ENCODE measurements at places on chromosomes 1 and 21. TPM values are rescaled to one million over a fixed set of nuclear protein-coding genes. Genes with fewer than 3 reads are reported as not detected.
A peak's percentile ranks its signal among the peaks of the same experiment; 100 is the strongest.

DNA sequence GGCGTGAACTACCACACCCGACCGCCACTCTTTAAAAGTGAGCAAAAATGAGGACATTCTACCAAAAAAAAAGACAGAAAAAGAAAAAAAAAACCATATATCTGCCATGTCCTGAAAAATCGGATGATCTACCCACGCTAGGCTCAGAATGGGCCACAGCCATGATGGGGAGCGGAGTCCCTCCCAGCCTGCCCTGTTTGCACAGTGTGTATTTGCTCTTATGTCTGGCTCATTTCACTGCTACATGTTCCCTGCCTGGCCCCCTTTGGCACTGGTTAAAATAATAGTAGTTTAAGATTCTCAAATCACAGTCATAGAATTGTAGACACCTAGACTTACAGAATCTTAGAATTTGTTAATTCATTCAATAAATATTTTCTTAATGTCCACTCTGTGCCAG is 121.9 kb downstream of the PTPRU start:
- no peak for DNase-seq

GRCh38 chr1:17005365-17005740 is 6.4 kb downstream of the ATP13A2 start:
- no peak for DNase-seq

DNA sequence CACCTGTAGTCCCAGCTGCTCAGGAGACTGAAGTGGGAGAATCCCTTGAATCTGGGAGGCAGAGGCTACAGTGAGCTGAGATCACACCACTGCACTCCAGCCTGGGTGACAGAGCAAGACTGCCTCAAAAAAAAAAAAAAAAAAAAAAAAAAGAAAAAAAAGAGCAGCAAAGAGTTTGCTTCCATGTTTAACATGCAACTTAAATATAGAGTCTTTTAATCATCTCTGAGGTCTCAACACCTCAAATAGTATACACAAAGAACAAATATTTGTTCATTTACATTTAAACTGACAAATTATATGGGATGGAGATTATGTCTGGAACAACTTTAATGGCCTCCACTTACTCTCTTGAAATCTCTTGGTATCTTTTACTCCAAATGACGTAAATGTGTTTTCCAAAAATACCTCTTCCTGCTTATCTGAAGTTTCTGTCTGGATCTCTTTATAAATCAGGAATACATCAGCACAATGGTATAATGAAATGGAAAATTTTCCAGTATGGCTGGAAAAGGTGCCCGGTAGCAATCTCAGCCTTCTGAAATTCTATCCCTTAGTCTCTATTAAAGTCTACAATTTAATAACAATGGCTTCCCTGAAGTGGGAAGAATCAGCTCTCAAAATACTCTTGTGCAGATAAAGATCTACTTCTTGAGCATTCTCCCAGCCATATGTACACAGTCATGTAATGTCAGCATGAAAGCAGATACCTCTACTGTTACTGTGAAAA is 258.5 kb downstream of the OMA1 start:
- no peak for DNase-seq

GRCh38 chr21:43764576-43765495 is 11.3 kb downstream of the CSTB start:
- no peak for DNase-seq

- DNase-seq = no peak
These were observed 7.1 kb upstream of the CD34 start for GRCh38 chr1:207918011-207918410.

DNA sequence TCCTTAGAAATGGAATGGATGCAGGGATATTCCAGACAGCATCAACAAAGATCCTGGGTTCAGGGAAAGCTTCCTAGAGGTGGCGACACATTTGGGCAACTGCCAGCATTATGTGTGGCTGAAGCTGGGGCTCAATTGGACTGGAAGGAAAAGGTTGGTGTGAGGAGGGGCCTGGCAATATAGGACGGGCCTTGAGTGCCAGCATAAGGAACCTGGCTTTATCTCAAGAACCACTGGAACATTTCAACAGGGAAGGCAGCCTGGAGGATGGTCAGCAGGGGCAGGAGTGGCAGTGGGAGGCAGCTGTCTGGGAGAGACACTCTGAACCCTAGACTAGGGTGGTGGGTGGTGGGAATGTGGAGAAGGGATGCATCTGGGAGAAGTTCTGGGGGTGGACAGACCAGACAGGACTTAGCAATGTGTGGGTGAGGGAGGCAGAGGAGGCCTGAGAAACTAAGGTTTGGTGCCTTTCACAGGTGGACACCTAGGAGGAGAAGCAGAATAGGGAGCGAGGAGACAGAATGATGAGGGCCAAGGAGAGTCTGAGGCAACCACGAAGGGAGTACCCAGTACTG is 3.5 kb downstream of the SH3BGRL3 start:
- DNase-seq = no peak

DNA sequence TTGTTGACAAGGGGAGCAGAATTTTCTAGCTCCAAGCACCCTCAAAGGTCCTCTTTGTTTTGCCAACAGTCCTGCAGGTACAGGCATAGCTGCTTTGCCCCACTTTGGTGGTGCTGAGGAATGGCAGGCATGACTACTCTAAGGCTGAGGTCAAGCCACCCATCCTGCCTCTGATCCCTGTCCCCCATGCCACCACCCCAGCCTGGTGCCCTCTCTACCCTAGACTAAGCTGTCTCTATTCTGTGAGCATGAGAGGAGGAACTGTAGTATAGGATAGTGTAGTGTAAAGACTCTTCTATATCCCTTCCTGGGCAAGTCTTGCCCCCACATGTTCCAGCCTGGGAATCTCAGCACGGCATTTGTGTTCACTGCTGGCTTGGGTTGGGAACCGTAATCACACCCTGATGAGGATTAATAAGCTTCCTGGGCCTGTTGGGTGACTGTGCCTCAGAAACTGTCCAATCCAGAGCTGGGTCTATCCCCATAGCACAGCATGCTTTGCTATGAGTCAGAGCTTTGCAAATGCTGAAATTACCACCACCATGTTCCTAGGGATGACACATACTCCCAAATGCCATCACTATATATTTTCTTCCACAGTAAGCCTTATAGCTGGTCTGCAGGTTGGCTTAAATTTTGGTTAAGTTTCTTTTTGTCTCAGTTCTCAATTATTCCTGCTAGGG is 105.7 kb upstream of the PPP2R5A start:
- DNase-seq = peak; percentile 90

DNA sequence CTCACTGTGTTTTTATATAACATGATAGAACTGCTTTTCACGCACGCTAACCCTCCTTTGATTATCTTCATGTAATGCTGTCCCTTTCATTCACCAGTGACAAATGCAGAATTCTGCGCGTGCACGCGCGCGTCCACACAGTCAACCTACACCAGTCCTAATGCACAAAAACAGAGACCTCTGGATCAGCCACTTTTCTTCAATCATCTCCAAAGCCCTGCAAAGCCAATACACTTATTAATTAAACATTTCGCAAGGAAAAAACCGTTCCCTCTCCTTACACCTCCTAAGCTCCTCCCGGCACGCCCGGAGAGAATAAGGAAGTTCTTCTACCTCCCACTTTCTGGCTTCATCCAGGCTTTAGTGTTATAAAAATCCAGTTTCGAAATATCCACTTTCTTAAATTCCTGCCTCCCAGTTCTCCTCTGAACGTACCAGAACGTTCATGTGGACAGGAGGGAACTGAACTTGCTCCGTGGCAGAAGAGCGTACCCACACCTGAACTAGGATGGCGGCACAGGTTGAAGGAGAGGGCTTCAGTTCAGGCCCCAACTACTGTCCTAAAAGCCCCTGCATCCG is 4.6 kb downstream of the LMX1A start:
- no peak for DNase-seq

- DNase-seq = peak; percentile 21
These were observed 10.1 kb upstream of the EXO1 start for GRCh38 chr1:241837901-241838300.

- peak; percentile 68 for DNase-seq
These were observed 247.3 kb downstream of the LTN1 start for GRCh38 chr21:28745131-28746016.

DNA sequence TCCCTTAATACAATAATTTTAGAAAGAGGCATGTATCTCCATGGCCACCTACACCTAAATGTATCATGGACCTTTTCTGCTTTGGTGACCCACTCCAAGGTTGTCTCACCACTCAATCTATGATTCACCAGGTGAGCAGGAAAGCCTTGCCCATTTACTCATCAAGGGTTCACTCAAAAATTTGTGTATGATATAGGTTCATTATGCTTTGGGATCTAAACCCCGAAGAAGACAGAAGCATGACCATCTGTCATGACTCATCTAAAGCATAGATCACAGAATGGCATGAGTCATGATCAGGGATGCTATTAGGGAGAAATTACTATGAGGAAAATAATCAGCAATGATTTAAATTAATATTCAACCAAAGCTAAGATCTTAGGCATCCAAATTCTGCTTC is 38.5 kb downstream of the PYHIN1 start:
- DNase-seq = no peak

- DNase-seq = peak; percentile 36
These were observed 70.1 kb upstream of the CASZ1 start for GRCh38 chr1:10866321-10867093.

- DNase-seq = no peak
These were observed 75.1 kb upstream of the COG2 start for GRCh38 chr1:230567221-230567575.

GRCh38 chr1:167984886-167985489 is 48.1 kb upstream of the MPC2 start:
- DNase-seq = no peak

DNA sequence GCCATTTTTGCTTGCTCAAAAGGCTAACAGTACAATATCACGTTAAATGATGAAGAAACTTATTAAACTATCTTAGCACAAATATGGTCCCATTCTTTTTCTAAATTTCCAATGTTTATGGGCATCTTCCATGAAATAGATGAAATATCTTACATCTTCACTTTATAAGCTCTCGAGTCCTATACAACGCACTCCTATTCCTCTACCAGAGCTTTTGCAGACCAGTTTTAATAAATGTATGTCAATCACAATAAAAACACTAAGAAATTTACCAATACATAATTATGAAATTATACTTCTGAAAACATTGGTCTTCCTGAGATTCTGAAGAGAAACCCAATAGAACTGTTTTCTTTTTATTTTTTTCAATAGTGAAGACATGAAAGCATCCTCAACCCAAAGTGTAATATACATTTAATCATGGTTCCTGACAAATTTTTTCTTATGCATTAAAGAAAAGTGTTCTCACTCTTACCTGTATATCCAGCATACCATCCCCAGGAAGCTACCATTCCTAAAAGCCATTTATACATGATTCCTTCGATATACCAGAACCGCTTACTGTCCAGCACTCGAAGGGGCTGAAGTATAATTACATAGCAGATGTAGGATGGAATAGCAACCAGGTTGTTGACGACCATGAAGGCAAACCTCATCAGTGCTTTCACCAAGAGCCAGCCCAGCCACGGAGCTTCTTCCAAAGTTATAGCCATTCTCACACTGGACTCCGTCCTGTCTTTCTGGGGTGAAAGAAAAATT is 1.8 kb downstream of the LPGAT1 start:
- no peak for DNase-seq

- no peak for DNase-seq
These were observed 5.2 kb upstream of the ARID1A start for GRCh38 chr1:26690576-26691031.

- DNase-seq = no peak
These were observed 242.1 kb upstream of the JUN start for GRCh38 chr1:59025898-59026426.

DNA sequence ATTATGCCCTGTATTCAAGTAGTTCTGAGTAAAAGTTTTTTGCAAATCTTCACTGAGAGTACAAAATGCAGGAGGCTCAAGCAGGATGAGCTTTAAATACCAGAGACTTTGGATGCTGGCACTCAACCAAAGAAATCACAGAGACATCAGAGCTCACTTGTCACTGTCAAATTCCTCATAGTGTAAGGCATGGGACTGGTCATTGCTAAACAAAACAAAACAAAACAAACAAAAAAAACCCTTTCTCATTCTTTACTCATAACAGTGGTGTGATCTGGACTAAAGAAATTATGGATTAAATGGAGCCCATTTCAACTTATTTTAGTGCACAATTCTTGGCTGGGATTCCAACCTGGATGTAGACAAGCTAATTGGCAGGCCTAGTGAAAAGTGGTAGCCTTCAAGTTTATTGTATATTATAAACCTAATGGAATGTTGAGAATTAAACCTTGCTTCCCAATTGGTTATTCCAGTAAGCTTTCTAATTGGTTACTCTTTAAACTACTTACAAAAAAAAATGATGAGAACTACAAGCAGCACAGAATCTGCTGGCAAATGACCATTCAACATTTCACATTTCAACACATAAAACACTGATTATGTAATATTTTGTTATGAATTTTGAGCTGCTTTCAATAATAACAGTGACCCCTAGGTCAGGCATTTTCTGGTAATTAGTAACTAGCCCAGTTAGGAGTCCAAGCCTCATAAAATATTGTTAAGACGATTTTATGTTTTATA is 30.6 kb upstream of the NEK7 start:
- peak; percentile 72 for DNase-seq

DNA sequence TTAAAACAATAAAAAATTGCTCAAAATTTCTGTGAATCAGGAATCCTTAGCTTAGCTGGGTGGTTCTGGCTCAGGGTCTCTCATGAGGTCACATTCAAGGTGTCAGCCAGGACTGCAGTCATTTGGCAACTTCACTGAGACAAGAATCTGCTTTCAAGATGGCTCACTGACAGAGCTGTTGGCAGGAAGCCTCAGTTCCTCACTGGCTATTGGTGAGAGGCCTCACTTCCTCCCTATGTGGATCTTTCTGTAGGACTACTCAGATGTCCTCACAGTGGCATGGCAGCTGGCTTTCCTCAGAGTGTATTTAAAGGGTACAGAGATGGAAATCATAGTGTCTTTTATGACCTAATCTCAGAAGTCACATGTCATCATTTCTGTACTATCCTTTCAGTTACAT is 785.7 kb downstream of the ADGRL2 start:
- DNase-seq = peak; percentile 77

DNA sequence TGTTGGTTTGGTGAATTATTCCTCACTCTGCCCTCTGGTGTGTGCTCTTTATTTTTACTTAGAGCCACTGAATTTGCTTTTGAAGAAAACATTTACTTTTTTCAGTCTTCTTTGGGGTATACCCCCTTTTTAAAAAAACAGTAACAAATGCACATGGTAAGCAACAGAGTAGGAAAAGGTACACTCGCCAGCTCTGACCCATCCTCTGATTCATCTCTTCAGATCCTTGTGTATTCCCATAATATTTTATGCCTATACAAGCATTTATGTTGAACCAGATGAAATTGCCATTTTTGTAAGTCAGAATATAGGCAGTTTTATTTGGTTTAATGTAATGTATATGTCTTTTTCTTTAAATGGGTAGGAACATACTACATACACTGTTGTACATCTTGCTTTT is 28.3 kb downstream of the TTC3 start:
- DNase-seq = no peak

- no peak for DNase-seq
These were observed 9.8 kb downstream of the CACNA1E start for GRCh38 chr1:181493166-181493565.

GRCh38 chr1:28855469-28855951 is 43.5 kb downstream of the OPRD1 start:
- DNase-seq = no peak

- no peak for DNase-seq
These were observed 10.7 kb upstream of the MYOCOS start for GRCh38 chr1:171611306-171611705.

TFF1 gene
- not detected for total RNA-seq

C1orf50 gene
- total RNA-seq = 1.3 TPM

SYNC gene
- total RNA-seq = 50.0 TPM

HES5 gene
- total RNA-seq = not detected

SIM2 gene
- total RNA-seq = 8.0 TPM

DCST1 gene
- total RNA-seq = not detected

C1orf105 gene
- total RNA-seq = not detected

SPATA21 gene
- not detected for total RNA-seq

PFKFB2 gene
- 1.9 TPM for total RNA-seq

VWA5B1 gene
- total RNA-seq = not detected

NECTIN4 gene
- total RNA-seq = not detected
